CD8-positive, alpha-beta T cell (primary cell): ENCODE measurements at places on chromosomes 16 and 17. TPM values are rescaled to one million over a fixed set of nuclear protein-coding genes. Genes with fewer than 3 reads are reported as not detected.

The PNMT gene
- total RNA-seq = not detected

The HSPB9 gene
- not detected for total RNA-seq

The CLDN7 gene
- 4.5 TPM for total RNA-seq

The SHBG gene
- not detected for total RNA-seq

The ATXN1L gene
- 64.9 TPM for total RNA-seq

The CPHXL2 gene
- not detected for total RNA-seq

The OGFOD3 gene
- total RNA-seq = 14.1 TPM

The CCL16 gene
- not detected for total RNA-seq

The KRTAP3-1 gene
- total RNA-seq = not detected

The CIBAR2 gene
- not detected for total RNA-seq

The NPIPB13 gene
- 13.8 TPM for total RNA-seq
